Stimulated activated CD4-positive, alpha-beta T cell treated with anti-CD3 and anti-CD28 coated beads, Interleukin-12 subunit alpha, Interleukin-12 subunit beta, amount 100 ng/mL, for 24 hours (primary cell): ENCODE measurements at places on chromosomes 1 and 21.

- DNase-seq: no peak
Measured at GRCh38 chr1:85447006-85447943, 17.7 kb downstream of the DDAH1 start.

DNA sequence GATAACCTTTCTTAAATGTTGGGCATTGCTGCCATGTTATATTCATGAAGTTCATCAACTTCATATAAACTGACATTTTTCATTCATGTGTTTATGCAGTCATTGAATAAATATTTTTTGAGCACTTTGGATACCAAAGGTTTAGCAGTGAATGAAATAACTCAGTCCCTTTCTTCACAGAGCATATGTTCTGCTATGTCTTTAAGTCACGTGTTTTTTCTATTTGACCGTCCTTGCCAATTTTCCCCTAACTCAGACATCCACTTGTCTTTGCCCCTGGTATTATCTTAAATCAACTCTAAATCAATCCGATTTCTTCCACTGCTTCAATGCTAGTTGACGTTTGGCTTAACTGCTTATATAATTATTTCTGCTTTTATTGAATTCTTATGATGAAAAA lies 16.6 kb downstream of the ADARB1 start:
- no peak for DNase-seq

GRCh38 chr1:180503280-180503862 lies 994 bp upstream of the ACBD6 start:
- no peak for DNase-seq

DNA sequence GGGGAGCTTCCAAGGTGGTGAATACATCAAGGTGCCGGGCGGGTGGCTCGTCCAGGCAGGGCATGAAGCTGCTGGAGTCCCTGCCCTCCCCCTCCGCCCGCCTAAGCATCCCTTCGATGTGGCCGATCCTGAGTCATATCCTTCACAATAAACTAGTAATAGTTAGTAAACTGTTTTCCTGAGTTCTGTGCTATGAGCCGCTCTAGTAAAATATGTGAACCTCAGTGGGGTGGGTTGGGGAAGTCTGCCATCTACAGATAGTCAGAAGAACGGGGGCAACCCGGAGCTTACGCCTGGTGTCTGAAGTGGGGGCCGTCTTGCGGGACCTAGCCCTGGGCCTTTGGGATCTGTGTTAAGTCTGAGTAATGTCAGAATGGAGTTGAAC lies 21.6 kb downstream of the C2CD2 start:
- DNase-seq: no peak

DNA sequence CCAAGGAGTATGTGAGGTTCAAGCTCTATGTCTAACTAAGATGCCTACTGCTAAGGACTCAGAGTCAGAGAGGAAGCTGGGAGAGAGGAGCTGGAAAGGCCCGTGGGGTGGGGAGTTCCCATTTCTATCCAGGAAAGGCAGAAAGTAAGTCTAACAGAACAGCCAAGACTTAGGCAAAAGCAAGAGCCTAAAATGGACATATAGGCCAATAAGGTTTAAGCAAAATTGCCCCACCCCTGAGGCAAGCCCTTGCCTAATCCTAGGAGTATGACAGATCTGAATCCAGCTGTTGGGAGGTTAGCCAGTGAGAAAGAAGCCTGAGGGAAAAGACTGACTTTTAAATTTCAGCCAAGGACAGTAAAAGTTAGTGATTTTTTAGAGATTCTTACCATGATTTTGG lies 1.6 kb upstream of the KLHDC9 start:
- no peak for DNase-seq

GRCh38 chr1:6834366-6834765 lies 49.1 kb downstream of the CAMTA1 start:
- DNase-seq: no peak

DNA sequence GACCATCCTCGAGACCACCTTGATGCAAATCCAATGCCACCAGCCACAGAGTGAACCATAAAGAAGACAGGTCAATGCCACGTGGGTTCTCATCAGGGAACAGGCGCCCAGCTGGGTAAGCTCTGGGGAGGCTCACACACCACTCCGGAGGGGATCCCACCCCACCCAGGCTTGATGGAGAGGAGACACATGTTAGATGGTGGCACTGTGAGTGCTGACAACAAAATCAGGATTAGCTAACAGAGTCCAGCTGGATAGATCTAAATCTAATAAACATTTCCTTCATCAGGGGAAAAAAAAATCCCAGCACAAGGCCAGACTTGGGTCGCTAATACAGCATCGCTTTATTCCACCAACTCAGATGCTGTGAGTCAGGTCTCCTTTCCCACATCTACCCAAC lies 132.2 kb upstream of the TNR start:
- no peak for DNase-seq

GRCh38 chr21:15190837-15191236 lies 126.0 kb upstream of the NRIP1 start:
- no peak for DNase-seq

DNA sequence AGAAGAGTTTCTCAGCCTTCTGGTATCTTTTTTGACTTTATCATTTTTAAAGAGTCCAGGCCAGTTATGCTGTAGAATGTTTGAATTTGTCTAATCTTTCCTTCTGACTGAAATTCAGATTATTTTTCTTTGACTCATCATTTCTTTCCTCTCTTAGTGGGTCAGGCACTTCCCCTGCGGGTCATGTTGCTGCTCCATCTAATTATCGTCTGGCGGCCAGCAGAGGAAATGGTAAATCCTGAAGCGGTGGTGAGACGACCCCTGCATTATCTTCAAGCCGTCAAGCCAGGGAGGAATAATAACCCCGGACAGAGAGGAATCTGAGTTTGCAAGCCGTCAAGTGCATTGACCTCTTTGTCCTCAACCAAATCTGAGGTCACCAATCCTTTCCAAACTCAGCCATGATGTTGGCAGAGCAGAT lies 102.1 kb downstream of the ADSS2 start:
- no peak for DNase-seq

DNA sequence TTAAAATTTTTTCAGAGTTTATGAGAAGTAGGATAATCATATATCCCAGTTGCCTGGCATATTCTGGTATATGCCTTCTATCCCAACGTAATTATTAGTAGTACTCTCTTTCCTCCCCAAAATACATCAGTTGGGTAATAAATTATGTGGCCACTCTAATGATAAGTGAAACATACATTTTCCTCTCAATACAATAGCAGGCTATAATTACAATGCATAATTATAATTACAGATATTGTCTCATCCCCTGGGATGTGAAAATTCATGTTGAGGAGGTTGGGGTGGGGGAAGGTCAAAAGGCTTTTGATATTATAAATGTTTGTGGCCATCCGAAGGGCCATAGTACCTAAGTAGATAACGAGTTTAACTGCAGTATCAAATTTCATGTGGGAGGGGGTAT lies 277.1 kb downstream of the ST6GALNAC3 start:
- DNase-seq: no peak

- no peak for DNase-seq
Measured at GRCh38 chr1:235434001-235434400, 66.8 kb downstream of the TBCE start.

- DNase-seq: no peak
Measured at GRCh38 chr1:82927753-82928152, 1071.2 kb downstream of the TTLL7 start.

DNA sequence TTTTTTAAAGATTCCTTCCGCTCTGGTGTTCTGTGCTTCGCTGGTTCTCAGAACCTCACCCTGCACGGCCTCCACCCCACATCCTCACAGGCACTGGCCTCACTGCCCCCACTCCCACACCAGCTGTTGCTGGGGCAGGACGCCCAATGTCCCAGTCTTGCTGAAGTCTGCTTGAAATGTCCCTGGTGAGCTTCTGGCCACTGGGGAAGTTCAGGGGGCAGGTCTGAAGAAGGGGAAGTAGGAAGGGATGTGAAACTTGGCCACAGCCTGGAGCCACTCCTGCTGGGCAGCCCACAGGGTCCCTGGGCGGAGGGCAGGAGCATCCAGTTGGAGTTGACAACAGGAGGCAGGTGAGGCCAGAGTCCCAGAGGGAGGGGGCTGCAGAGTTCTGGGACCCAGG lies at the start of gene C1QA:
TSS of gene C1QA (plus strand) at position 276 of the 400 bp plus-strand sequence. CDS start 989 bp downstream, outside the sequence.
- no peak for DNase-seq

GRCh38 chr1:23930861-23931490 lies 17.8 kb upstream of the CNR2 start:
- no peak for DNase-seq

- DNase-seq: no peak
Measured at GRCh38 chr21:42236693-42237092, 17.8 kb downstream of the ABCG1 start.

DNA sequence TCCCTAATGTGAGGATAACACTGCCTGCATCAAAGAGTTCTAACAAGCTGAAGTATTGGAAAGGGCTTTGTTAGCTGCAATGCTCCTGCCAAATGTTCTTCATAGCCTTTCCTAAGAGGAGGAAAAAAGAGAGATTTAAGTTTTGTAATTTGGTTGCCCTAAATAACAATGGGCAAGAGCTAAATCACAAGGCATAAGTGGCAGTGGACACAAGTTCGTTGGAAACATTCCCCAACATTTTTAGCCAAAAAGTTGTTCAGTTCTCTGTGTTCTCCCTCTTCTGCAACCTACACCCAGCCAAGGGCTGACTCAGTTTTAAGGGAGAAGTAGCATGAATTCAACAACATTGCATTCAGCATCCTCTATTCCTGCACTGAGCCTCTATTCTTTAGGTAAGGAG lies 2.6 kb upstream of the UQCRHL start:
- DNase-seq: no peak

- no peak for DNase-seq
Measured at GRCh38 chr1:152823294-152823693, 4.0 kb upstream of the LCE1A start.

DNA sequence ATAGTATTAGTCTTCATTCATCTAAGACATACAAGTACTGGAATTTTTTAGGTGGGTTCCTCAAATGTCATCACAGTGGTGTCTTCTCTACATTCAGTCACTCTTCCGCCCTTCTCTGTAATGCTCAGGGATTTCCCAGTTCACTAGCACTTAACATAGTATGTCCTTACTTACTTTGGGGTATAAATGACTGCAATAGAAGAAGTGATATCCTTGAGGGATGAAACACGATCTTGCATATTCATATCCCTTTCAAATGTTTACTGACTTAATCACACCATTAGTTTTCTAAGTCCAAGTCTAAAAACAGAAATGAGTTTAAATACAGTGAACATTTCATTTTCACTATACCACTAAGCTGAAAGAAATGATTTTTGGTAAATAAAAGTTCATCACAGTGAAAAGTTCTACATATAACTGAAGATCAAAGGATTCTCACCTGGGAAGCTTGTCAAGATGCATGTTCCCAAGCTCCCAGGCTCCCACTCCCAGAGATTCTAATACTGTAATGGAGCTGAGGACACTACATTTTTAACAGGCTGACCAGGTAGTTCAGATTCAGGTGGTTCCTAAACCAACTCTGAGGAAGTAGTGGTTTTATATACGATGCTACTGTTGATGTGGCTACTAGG lies 29.7 kb downstream of the MRPL39 start:
- no peak for DNase-seq

- DNase-seq: no peak
Measured at GRCh38 chr1:206505702-206506355, 1.5 kb upstream of the RASSF5 start.

DNA sequence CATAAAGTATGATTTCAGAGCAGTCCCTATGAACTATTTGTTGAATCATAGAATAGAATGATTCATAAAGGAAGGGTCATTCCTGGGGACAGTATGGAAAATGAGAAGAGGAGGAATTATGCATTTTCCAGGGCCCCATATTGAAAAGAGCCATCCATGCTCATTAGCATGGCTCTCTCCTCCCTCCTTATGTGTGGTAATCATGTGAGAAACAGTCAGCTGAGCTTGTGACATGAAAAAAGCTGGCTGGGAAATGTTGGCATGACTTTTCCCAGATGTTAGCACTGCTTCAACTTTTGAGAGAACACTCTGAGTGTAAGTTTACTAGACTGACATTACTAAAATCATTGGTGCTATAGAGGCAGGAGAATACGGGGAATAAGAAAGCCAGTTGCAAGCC lies 16.1 kb downstream of the TRIM67 start:
- no peak for DNase-seq

DNA sequence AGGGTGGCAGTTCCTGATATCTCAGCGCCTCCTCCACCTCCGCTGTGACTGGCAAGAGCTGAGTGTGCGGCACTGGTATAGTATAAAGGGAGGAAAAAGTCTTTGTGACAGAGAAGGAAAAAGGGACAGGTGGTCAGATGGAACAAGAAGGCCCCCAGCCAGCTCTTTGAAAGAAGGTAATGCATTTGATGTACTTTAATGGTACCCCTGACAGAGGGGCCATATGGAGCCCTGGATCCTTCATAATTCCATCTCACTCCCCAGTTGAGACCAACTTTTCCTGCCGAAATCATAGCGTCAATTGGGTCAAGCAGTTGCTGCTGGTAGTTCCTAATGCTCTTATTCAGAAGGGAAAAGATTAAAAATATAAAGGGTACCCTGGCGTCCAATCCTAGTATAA lies 198.2 kb downstream of the ZNF326 start:
- no peak for DNase-seq

DNA sequence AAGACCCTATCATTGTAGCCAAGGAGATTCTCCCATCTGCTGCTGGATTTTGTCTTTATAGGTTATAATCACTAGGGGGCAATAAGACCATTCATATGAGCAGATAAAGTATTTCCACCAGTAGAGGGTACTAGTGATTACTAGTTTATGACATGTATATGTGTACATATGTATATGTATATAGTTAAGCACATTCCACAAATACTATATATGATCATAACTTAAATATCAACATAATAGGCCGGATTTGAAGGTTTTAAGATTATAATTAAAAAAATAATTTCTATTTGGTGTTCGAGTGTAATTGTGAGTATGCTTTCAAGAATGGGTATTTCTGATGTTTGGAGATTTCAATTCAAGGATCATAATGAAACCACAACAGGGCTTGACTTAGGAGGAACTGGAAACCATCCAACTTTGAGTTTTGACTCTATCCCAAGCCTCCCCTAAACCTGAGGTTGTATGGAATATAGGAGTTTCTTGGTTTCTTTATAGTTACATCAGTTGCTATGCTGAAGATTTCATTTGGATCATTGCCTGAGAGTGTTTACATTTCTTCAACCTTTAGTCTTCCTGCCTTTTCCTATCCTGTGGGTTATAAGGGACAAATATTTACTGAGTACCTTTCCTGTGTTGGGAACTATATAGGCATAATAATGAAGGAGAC lies 16.9 kb downstream of the TCEANC2 start:
- no peak for DNase-seq

- no peak for DNase-seq
Measured at GRCh38 chr1:165871311-165872067, 44.1 kb downstream of the UCK2 start.

- no peak for DNase-seq
Measured at GRCh38 chr21:42041246-42041645, 29.9 kb upstream of the UMODL1 start.
